ENCODE measurements at places on chromosomes 1 and 21.
A peak's percentile ranks its signal among the peaks of the same experiment; 100 is the strongest.

GRCh38 chr1:156571261-156571852, 1.0 kb downstream of the IQGAP3 start:
- no peak for DNase-seq

GRCh38 chr1:116987256-116987555, 14.4 kb upstream of the CD101 start:
- no peak for DNase-seq

DNA sequence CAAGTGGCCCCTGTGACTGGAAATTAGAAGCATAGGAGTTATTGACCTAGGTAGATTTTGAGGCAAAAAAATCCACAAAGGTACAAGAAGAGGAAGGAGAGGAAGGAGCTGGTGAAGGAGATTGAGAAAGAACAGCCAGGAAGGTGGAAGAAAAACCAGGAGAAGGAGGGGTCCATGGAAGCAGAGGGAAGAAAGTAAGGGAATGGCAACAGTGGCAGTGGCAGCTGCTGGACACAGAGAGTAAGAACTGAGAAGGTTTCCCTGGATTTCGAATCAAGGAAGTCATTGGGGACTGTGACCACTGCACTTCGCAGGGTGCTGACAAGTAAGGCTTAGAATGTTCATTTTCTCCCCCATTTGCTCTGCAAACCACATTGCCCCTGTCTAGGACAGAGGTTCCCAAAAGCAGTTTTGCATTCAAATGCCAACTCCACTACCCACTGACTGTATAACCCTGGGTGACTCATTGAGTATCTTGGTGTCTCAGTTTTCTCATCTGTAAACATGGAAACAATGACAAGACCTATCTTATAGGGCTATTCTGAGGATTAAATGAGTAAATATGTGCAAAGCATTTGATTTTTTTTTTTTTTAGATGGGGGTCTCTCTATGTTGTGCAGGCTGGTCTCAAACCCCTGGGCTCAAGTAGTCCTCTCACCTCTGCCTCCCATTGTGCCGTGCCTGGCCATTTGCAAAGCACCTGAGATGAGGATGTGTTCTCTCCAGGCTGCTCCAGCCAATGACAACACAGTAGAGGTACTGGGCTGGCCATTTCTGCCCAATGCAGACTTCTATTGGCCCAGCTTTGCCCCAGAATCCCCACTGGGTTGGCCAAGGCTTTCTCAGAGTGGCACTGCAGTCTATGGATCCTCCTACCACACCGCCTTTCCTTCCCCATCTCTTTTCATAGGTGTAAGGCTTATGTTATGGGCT, 9.3 kb upstream of the CAPN2 start:
- DNase-seq: no peak

DNA sequence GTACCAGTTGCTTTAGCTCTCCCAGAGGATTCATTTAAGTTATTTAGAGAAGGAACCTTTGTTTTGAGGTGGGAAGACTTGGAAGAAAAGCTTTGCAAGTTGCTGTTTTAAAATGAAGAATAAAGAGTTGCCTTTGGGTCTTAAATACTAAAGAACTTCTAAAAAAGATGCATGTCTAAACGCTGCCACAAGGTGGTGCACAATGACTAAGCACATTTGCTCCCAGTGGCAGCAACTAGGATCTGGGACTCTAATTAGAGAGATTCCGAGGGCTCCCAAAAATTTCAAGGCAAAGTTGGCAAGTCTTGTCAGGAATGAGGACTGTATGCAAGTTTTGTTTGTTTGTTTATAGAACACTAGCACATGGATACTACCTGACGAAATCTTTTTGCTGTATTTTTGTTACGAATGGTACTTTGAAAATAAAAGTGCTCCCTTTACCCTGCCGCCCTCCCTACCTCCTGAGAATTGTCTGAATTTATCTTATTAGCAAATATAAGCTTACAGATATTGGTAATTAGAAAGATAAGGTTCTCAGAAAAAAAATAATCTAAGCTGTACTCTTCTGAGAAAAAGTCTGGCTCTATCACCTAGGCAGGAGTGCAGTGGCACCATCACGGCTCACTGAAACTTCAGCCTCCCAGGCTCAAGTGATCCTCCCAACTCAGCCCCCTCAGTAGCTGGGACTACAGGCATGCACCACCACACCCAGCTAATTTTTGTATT, 121.8 kb downstream of the HFM1 start:
- no peak for DNase-seq

DNA sequence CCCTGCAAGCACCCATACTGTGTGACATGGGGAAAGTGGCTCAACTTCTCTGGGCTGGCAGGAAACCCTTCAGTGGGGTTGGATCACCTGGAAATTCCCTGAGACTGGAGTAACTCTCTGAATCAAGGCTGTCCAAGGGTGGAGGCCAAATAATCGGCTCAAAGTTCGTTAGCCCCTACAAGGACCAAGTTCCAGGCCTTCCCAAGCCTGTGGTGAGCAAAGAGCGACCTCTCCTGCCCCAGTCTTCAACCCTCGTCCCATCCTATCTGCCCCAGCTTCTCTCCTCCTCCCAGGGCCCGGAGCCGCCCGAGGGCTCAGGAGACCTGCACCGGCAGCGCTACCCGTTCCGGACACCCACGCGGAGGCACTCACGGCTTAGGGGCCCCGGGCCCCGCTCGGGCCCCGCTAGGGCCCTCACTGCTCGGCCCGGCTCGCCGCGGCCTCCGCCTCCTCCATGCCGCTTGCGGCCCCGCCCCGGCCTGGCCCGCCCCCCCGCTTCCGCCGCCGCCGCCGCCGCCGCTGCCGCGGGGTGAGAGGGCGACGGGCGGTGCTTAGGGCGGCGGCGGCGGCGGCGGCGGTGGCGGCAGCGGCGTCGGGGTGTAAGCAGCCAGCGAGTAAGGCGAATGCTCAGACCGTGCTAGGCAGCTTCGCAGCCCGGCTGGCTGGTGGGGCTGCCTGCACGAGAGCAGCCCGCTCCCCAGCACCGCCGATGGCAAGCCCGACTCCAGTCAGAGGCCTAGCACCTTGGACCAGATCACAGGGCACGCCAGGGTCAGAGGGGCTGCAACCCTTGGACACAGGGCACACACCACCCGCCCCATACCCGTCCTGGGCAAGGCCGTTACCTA, at the start of gene POMGNT1:
Gene POMGNT1, minus strand, starts transcription at position 471 of the 848 bp plus-strand sequence. CDS start 613 bp downstream, outside the sequence.
- peak; percentile 87 for DNase-seq

DNA sequence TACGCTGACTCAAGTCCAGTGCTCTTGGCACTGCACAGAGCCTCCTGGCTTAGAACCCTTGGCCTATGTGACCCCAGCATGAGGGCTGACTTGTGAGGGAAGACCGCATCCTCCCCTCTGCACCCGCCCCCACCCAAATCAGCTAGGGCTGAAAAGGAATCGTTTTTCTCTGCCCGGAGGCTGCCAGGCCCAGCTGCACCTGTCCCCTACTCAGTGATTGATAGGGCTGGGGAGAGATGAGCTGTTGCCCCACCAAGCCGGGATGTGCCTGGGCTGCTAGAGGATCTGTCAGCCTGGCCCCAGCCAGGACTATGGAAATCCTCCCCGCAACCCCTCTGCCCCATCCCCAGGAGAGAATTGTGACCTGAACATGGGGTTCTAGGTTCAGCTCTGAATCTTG, 20.6 kb downstream of the MYOG start:
- no peak for DNase-seq

DNA sequence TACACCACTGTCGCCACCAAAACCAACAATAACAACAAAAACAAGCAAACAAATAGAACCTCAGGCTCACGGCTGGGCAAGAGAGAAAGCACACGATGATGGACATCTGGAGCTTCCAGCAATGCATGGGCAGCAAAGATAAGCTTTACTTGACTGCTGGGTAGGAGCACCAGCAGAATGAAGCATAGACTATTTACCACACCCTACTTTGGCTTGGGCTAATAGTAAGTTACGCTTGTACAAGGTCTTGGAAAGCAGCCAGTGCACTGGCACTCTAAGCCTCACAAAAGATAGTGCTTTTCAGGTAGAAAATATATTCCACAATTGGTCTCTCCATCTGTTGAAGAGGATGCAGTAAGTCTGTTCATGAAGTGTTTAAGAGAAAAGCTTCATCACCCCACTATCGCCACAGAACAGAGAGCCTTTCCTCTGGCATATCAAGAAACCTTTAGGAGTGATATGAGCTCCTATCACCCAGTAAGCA, 13.6 kb downstream of the ADIPOR1 start:
- no peak for DNase-seq

DNA sequence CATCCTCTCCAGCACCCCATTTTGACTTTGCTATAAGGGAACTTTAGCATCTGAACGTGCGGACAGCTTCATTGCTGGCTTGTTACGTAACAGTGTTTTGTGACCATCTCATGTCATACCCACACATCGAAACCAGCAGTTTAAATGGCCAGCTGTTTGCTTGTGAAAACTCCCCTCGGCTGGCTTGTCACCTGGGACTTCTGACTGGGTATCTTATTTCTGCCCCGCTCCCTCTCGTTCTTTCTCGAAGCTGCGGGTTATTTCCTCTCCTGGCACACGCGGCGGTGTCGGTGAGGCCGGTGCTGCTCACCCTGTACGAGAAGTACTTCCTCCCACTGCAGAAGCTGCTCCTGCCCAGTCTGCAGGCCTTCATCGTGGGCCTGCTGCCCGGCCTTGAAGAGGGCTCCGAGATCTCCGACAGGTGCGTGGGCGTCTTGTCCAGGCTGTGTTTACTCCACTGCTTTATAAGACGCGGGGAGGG, 43.5 kb downstream of the DOP1B start:
- no peak for DNase-seq

Data from left forelimb (tissue), 1 donor.